ENCODE measurements at places on chromosomes 3 and 15.

DNA sequence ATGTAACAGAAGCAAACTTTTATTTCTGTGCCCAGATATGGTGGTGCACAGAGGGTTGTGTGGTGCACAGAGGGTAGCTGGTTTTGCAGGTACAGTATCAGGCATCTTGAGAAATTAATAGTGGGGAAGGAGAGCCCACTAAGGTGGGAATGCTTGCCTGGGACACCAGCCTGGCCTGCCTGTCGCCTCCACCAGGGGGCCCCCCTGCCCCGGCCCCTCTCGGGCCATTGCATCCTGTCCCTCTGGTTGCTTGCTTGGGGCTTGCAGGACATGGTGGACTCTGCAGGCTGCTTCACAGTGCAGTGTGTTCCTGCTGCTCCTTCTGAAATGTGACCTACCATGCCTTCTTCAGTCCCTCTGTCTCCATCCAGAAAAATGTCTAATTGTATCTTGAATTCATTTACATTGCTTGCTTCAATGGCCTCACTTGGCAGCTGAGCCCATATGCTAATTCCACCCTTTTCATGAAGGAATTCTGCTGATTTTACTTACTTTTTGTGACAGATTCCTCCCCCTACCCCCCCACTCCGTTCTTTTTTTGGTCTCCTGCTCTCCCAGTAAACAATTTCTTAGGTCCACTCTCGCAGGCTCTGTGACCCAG, 73.6 kb downstream of the EEFSEC start:
- no peak for DNase-seq

DNA sequence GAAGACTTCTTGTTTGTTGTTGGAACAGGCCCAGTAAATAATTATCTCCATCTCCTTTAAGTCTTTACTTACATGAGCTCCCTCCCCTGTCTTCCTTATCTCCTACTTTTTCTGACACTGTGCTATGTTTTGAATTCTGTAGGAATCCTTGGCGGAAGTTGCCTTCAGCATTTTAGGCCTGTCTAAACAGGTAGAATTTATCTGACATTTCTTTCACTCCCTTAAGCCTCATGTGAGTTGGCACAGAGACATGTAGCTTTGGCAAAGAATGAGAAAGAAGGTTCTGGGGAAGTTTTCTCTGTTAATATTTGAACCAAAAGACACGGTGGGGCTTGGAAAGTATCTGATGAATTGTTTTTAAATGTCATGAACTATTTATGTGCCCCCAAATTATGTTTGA, 8.1 kb downstream of the MCTP2 start:
- DNase-seq: no peak

DNA sequence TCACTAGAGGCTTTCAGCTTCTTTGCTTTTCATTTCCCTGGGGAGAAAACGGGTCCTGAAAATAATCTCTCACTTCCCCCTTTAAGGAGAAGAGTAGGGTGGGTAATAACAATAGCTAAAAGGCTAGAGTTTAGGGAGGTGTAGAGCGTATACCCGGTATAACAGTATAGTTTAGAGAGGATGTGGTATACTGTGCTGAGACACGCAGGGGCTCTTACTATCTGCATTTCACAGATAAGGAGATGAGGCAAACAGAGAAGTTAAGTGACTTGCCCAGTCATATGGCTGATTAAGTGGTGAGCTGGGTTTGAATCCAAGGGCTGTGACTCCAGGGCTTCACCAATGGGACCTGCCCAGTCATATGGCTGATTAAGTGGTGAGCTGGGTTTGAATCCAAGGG, 15.0 kb upstream of the KCNMB3 start:
- DNase-seq: no peak

- no peak for DNase-seq
These were observed 65.7 kb upstream of the ALDH1L1 start for GRCh38 chr3:126245811-126246727.

Measured in NCI-H1048 (cell line).